ENCODE measurements at places on chromosomes 7 and 10.

DNA sequence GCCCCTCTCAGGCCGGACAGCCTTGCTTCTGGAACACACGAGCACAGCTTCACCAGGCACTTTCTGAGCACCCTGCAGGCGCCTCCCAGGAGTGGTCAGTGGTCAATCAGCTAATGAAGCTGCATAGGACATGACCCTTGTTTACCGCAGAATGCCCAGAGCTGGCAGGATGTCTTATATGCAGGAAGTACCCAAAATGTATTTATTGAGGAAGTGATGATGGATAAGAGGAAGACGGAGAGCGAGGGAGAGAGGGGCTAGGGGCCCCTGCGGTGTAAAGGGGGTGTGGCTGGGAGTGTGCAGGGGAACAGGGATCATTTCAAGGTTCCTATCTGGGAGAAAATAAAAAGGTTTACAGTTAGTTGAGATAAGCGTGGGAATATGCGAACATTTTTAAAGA is 3.3 kb downstream of the CYP2E1 start:
- no peak for DNase-seq

DNA sequence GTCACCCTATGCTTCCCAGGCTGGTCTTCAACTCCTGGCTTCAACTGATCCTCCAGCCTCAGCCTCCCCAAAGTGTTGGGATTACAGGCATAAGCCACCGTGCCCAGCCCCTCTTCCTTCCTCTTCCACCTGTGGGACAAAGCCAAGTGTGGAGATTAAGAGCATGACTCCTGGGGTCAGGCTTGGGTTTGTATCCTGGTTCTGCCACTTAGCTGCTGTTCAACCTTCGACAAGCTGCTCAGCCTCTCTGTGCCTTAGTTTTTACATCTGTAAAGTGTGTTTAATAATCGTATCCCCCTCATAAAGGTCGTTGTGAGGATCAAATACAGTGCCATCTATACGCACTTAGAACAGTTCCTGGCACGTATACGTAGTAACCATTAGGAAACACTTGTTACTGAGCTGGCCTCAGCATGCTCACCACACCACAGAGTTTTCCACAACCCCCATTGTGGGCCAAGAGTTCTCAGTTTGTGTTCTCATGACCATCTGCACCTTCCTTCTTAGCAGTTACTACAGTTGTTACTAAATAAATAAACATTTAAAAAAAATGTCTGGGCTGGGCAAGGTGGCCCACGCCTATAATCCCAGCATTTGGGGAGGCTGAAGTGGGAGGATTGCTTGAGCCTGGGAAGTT is 140.5 kb upstream of the BTBD16 start:
- DNase-seq: no peak

DNA sequence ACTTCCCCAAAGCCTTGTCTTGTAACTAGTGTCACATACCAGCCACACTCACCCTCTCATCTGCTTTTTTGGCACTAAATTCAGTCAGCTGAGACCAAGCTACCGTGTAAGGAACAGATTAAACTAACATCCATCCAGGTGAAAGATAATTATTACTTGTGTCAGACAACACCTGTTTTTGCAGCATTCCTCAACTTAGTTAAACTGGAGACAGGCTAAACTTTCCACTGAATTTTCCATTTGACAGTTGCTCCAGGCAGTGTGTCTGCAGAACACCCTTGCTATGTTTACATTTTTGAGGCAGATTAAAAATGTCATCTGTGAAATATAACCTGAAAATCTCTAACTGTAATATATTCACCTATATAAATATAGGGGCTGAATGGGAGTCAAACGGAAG is 73.6 kb downstream of the CYP26A1 start:
- DNase-seq: no peak

- DNase-seq: peak; percentile 76
Measured at GRCh38 chr10:109978481-109978880, 29.3 kb upstream of the ADD3 start.

DNA sequence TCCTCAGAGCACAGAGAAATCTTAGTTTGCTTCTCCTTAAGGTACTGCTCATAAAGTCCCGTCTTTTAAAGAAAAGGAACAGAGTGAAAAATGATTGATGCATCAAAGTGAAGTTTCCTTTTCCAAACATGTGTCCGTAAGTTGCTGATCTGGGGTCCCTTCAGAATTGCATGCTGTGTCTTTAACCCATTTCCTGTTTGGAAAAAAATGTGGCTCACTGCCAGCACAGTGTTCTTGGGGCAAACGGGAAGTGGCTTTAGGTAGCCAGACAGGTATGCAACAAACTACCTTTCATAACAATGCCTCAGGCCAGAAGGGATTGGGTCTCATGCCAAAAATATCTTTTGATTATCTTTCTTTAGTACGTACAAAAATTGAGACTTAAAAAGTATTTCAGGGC is 50.9 kb downstream of the TFAM start:
- no peak for DNase-seq

- DNase-seq: peak; percentile 4
Measured at GRCh38 chr10:132293813-132294520, 13.8 kb downstream of the STK32C start.

DNA sequence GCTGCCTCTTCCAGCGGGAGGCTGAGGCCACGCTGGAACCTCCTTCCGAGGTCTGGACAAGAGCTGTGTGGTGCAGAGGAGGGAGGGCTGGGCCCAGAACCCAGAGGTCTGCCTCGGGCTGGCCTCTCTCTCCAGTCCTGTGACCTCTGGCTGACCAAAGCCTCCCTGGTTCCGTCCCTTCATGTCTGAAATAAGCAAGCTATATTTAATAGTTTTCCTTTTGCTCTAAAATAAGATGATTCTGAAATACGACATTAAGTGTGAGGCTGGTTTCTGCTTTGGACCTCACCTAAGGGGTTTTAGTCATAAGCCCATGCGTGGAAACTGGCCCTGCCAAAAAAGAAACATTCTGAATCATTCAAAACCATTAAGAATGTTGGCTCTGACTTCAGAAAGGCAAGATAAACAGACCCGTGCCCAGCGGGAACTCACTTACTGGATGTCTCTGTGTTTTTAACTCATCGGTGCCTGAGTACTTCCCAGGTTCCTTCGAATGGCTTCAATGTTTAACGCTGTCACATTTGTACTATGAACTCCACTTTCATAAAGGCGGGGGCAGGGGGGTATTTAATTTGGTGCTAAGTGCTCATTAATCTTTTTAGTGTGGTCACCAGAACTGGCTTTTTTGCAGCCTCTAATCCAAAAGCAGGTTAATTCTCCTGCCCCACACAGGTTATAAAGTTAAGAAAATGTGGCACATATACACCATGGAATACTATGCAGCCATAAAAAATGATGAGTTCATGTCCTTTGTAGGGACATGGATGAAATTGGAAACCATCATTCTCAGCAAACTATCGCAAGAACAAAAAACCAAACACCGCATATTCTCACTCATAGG is 157.5 kb upstream of the KLF14 start:
- no peak for DNase-seq

- DNase-seq: peak; percentile 68
Measured at GRCh38 chr7:138001529-138002095, at the start of gene CREB3L2. Gene CREB3L2, minus strand, starts transcription at chr7:138002086. Its CDS starts 381 bp downstream, at chr7:138001705.

DNA sequence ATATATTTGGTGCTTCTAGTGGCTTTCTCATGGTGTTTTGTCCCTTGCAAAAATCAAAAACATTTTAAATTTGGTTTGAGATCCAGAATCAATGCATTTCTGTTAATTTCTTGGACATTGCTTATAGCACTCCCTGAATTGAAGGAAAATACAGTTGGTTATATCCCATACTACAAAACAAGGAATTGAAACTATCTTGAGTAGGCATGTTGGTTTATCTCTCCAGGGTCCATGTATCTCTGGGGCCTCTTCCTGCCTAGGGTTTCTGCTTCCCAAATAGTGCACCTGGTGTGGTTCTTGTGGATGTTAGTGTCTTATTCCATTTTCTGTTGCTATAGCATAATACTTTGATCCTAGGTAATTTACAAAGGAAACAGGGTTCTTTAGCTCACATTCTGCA is 212.4 kb downstream of the CAMK1D start:
- no peak for DNase-seq

Measured in transverse colon (tissue), 4 donors.